ENCODE measurements at places on chromosomes 2 and 18.

- no peak for DNase-seq
Observed at GRCh38 chr18:7576685-7577084, 9.6 kb downstream of the PTPRM start.

- no peak for DNase-seq
Observed at GRCh38 chr2:173719471-173719870, 245.7 kb downstream of the SP3 start.

- no peak for DNase-seq
Observed at GRCh38 chr2:187581125-187581896, 27.1 kb upstream of the TFPI start.

GRCh38 chr2:209990838-209991237 lies 11.6 kb upstream of the RPE start:
- no peak for DNase-seq

DNA sequence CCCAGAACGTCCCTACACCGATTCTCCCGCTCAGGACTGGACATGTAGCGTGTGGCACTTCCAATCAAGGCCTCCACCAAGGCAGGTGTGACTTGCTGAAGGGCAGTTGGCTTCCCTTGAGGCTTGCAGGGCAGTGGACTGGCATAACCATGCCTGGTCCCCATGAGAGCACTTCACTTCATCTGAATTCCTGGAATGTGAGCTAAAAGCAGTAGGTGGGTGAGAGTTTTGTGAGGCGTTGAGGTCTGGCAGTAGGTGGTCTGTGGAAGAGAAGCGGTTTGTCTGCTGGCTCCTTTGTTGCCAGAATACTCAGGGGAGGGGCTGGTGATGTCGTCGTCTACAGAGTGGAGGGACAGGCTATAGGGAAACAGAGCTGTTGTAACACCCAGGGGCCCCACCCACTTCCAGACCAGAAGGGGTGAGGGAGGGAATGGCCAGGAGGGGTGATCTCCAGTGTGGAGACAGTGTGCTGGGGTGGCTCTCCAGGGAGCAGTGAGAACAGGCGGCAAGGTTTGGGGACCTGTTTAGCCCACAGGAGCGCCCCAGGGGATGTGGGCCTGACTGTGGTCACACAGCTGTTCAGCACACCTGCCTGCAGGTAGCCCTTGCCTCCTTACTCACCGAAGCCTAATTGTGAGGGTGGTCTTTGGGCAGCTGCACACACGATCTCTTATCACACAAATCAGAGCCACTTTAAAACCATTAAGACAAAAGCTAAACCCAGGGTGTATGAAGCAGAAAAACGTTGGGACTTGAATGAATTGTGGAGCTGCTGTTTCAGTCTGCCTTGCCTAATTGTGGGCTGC lies 21.5 kb upstream of the ALKAL2 start:
- DNase-seq: no peak

Data from activated naive CD4-positive, alpha-beta T cell treated with Interleukin-2 at 50 U/mL for 16 hours (primary cell).